ENCODE measurements at places on chromosomes 6 and 20.

- DNase-seq, result no peak
These were observed 121.7 kb downstream of the TNFRSF21 start for GRCh38 chr6:47187893-47188587.

DNA sequence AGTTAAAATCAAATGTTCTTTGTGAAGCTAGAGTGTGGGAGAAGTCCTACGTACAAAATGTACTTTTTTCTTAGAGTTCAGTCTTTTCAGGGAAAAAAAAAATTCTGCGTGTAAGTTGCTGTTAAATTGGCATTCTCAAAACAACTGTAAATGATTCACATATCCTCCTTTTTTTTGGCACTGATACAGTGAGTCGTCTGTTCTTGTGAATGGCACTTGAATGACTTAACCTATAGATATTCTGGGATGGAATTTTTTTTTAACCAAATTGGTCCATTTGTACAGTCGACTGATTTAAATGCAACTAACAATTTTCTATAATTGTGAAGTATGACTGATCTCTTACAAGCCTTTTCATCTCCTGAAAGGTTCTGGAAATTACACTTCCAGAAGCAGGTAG, 5.5 kb upstream of the JAG1 start:
- DNase-seq, result no peak

DNA sequence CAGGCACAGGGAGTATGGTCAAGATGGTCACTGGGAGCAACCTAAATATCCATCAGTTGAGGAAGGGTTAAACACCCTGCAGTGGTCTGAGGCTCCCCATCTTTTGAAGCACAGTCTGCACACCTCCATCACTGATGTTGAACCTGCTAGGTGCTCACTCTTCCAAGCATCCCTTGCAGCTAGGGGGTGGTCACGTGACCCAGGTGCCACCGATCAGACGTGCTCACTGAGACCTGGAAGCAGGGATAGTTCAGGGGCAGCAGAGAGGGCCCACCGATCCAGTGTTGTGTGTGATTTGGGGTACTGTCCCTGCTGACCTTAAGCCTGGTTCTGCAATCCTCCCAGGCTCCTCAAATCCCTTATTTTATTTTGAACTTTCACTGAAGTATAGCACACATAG, 134.6 kb downstream of the CEBPB start:
- no peak for DNase-seq

- DNase-seq, result no peak
These were observed 580.3 kb upstream of the ADGRB3 start for GRCh38 chr6:68054756-68055155.

DNA sequence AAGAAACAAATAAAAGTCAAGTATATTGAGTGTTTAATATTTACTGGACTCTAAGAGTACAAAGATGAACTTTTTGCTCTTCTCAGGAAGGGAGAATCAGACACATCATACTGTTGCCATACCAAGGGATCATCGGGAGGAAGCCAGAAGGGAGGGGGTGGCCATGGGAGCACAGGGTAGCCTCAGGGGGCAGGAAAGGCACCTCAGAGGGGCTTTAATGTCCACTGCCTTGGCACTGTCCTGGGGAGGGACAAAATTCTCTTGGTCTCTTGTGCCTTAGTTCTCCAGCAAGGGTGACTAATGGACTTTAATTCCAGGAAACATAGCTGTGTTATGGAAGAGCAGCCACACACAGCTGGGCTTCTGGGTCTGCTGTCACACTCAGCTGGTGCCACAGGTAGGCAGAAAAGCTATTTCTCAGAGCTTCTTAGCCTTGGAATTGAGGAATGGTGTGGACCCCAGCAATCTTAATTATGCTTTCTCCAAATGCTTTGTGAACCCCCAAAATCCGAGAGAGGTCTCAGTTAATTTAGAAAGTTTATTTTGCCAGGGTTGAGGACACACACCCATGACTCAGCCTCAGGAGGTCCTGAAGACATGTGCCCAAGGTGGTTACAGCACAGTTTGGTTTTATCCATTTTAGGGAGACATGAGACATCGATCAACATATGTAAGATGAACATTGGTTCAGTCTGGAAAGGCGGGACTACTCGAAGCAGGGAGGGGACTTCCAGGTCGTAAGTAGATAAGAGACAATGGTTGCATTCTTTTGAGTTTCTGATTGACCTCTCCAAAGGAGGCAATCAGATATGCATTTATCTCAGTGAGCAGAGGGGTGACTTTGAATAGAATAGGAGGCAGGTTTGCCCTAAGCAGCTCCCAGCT, 53.2 kb downstream of the MRAP2 start:
- DNase-seq, result no peak

GRCh38 chr6:40551966-40552505, 35.1 kb downstream of the LRFN2 start:
- no peak for DNase-seq

- no peak for DNase-seq
These were observed 319.6 kb upstream of the ARID1B start for GRCh38 chr6:156457601-156458000.

- no peak for DNase-seq
These were observed 33.3 kb upstream of the ZBP1 start for GRCh38 chr20:57653546-57653900.

All from stimulated activated CD4-positive, alpha-beta T cell treated with anti-CD3 and anti-CD28 coated beads, Interleukin-15, amount 100 ng/mL, for 1 hour (primary cell).